ENCODE measurements at places on chromosomes 7 and 10.

GRCh38 chr7:117767951-117768350 lies 105.3 kb downstream of the CTTNBP2 start:
- DNase-seq, result no peak

GRCh38 chr7:99143853-99144672 lies at the start of gene SMURF1:
Gene SMURF1, minus strand, starts transcription at chr7:99144108. Its CDS starts 328 bp downstream, at chr7:99143780.
- DNase-seq, result peak; percentile 51

- DNase-seq, result no peak
Measured at GRCh38 chr10:63636812-63637211, 115.6 kb downstream of the REEP3 start.

DNA sequence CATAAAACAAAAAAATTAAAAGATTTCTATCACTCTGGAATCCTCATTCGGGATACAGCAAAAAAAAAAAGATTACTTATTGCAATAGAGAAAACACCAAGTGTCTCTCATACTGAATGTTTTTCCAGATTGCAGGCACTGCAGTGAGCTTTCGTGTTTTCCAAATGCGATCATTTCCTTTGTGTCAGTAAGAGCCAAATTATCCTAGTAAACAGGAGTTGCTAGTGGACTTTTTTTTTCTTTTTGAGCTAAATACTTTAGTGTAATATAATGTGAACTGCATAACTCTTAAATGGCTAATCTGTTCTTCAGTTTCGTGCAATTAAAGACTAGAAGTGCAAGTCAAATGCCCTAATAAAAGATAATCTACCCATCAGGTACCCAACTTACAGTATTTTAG lies 44.4 kb upstream of the TOMM7 start:
- DNase-seq, result no peak

GRCh38 chr10:34815185-34816084 lies at the start of gene PARD3:
Gene PARD3, minus strand, starts transcription at chr10:34815296. Its CDS starts 301 bp downstream, at chr10:34814995.
- DNase-seq, result peak; percentile 67

DNA sequence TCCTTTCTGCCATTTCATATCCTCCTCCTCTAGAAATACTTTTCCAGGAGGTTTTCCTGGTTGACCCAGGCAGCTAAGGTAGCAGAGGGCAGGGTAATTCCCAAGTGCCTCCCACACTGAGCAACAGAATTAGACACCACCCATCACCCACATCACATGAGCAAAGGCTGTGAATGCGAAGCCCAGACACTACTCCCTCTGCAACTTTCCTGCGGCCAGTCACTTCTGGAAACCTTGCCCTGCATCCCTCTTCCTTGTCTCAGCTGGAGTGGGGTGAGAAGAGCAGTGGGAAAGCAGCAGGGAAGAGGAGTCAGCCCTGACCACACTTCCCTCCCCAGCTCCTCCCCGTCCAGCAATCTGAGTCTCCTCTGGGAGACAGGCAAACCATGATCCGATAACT lies 15.2 kb downstream of the TMEM176B start:
- no peak for DNase-seq

DNA sequence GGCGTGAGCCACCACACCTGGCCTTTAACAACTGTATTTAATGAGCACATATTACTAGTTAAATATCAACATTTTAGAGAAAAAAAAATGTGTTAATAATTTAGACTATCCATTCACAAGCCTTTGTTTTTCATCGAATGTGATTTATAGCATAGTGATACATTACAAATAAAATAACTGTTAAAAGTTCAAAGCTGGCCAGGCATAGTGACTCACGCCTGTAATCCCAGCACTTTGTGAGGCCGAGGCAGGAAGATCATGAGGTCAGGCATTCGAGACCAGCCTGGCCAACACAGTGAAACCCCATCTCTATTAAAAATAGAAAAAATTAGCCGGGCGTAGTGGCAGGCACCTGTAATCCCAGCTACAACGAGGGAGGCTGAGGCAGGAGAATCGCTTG lies 72.7 kb downstream of the HACD1 start:
- no peak for DNase-seq

GRCh38 chr10:94104316-94105000 lies 110.7 kb downstream of the PLCE1 start:
- DNase-seq, result no peak

GRCh38 chr7:42745357-42746059 lies 166.4 kb downstream of the C7orf25 start:
- peak; percentile 36 for DNase-seq

DNA sequence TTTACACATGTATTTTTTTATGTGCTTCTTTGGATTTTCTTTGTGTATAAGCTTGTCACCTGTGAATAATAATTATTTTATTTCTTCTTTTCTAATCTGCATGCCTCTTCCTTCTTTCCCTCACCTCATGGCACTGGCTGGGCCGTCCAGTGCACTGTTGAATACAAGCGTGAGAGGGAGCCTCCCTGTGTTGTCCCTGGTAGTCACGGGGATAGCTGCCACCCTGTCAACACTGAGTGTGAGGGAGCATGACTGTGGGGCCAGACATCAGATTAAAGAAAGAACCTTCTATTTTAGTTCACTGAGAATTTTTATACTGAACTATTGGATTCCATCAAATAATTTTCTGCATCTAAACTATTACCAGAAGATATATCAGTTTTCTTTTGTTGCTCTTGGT lies 187.9 kb downstream of the CDC14C start:
- DNase-seq, result no peak

- peak; percentile 25 for DNase-seq
Measured at GRCh38 chr10:99573790-99574189, 41.0 kb downstream of the NKX2-3 start.

- DNase-seq, result no peak
Measured at GRCh38 chr10:72449941-72450441, 95.3 kb upstream of the DNAJB12 start.

- DNase-seq, result no peak
Measured at GRCh38 chr7:3082831-3083230, 39.2 kb upstream of the CARD11 start.

GRCh38 chr7:131957338-131958020 lies 401.1 kb upstream of the PODXL start:
- no peak for DNase-seq

DNA sequence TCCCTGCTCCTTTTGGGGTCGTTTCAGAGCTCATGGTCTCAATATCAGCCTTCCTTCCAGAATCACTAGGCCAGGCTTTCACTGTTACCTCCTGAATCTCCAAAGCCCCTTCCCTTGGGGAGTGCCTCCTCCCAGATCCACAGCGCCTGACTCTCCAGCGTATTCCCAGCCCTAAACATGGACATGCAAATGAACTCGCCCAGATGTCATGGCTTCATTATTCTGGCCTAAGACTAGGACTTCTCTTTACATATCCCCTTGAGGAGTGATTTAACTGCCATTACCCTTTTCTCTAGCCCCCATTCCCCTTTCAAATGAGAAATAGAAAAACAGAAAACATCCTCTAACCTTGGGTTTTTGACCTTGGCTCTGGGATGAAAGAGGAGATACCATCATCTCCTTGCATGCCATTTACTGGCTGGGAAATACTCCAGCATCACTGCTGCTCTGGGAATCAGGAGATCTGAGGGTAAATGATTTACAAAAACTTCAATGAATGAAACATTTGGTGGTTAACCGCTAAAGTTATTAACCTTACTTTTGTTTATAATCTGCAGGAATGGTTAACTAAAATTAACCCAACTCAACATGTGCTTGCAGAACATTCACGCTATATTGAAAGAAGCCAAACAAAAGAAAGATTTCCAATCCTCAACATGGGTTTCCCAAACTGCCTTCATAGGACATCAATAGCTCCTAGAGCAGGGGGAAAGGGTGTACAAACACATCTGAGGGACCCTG lies 37.0 kb downstream of the FAM171A1 start:
- DNase-seq, result no peak

- peak; percentile 18 for DNase-seq
Measured at GRCh38 chr10:77036993-77037734, 600.4 kb downstream of the KCNMA1 start.

DNA sequence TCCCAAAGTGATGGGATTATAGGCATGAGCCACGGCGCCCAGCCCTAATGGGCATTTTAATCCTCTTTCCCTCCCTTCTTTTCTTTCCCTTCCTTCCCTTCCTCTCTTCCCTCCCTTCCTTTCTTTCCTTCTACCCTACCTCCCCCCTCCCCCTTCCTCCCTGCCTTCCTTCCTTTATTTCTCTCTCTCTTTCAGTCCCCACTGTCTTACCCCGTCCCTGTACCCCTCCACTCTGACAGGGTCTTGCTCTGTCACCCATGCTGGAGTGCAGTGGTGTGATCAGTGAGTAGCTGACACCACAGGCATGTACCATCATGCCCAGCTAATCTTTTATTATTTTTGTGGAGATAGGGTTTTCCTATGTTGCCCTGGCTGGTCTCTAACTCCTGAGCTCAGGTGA lies 24.2 kb downstream of the LCOR start:
- DNase-seq, result peak; percentile 44

GRCh38 chr7:51073171-51073570 lies 243.4 kb downstream of the COBL start:
- DNase-seq, result no peak

DNA sequence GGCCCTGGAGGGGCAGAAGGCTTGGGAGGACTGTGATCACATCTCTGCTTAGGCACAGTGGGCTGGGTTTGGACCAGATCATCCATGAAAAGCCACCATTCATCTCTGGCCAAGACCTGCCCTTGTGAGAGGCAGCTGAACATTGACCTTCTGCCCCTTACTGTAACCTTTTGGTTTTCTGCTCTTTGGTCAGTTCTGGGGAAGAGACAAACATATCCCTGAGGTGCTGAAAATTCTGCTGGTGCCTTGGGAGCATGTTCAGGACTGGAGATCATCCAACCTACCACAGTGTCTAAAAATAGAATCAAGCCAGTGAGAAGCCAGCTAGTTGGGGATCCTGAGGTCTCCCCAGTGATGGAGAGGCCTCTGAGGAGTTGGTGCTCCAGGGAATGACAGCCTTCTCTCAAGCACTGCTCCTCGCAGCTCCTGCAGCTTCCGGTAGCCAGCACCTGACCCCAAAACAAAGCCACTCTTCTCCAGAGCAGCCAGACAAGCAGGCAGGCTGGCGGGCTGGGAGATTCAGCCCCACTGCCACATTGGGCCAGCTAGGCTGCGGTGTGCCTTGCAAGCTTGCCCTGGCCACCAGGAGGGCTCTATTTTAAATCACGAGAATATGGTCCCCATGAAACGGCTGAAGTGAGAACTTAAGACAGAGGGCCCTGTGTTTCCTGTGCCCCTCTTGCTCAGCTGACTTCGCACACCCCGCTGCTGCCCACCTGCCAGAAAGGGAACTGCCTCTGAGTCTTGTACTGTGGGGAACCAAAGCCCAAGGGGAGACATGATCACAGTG lies 37.8 kb upstream of the UBE2H start:
- no peak for DNase-seq

DNA sequence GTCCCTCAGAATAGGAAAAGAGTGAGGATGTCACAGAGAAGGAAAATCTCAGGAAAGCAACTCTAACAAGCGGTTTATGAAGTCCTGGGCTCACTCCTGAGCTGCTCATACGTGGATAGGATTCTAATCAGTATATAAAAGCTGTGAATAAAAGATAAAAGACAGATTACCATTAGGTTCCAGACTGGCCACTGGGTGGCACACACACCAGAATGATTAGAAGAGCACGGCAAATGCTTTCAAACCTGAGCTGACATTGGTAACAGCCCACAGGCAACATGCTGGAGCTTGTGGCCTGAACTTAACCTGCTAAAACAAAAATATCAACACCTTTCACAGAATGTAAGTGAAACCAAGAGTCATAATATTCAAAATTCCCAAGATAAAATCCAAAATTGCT lies 370.8 kb downstream of the GRID1 start:
- DNase-seq, result peak; percentile 59

- DNase-seq, result no peak
Measured at GRCh38 chr7:155869784-155870076, 57.5 kb upstream of the SHH start.

- DNase-seq, result peak; percentile 20
Measured at GRCh38 chr7:112550468-112551060, 69.8 kb downstream of the LSMEM1 start.

- DNase-seq, result no peak
Measured at GRCh38 chr7:69966766-69967591, 368.7 kb downstream of the AUTS2 start.

DNA sequence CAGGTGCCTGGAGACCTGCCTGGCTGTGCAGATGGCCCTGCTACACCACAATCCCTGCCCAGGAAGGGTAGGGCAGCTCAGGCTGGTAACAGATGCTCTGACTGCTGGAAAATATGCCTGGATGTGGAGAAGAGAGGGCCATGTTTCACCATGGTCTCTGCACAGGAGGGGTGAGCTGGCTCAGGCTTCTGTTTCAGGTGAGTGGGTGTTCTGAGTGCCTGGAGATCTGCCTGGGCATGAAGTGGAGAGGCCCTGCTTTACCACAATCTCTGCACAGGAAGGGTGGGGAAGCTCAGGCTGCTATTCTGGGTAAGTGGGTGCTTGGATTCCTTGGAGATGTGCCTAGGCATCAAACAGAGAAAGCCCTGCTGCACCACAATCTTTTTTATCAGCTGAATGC lies 350.1 kb downstream of the KIF20B start:
- no peak for DNase-seq

DNA sequence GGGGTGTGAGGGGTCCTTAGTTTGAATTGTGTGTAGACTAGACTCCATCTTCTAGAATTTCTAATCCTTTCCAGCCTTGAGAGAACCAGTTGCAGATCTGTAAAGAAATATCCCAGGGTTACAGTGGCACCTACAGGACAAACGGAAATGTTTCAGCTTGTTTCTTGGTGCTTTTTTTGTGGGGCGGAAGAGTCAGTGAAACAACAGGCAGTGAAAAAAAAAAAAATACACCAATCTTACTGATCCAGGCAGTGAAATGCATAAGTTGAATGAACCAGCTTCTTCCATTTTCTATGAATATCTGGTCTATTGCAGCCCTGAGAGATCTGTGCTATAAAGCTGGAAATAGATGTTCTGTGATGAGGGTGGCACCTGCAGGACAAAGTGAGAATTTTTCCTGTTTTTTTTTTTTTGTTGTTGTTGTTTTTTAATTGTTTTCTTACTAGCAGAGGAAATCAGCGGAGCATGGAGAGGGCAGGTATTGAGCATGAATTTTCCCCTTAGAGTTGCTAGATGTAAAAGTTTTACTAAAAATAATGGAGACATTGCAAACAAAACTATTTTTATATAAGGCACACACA lies 81.9 kb upstream of the DYNC1I1 start:
- peak; percentile 36 for DNase-seq

GRCh38 chr7:121755286-121755685 lies 117.7 kb upstream of the PTPRZ1 start:
- no peak for DNase-seq

GRCh38 chr7:42880392-42880791 lies 31.5 kb downstream of the C7orf25 start:
- no peak for DNase-seq

GRCh38 chr7:158687406-158687805 lies 17.2 kb downstream of the NCAPG2 start:
- DNase-seq, result no peak

All from WERI-Rb-1 (cell line).